ENCODE measurements at places on chromosomes 1 and 21.

GRCh38 chr1:84687714-84688462 is 2.4 kb downstream of the SSX2IP start:
- no peak for DNase-seq

DNA sequence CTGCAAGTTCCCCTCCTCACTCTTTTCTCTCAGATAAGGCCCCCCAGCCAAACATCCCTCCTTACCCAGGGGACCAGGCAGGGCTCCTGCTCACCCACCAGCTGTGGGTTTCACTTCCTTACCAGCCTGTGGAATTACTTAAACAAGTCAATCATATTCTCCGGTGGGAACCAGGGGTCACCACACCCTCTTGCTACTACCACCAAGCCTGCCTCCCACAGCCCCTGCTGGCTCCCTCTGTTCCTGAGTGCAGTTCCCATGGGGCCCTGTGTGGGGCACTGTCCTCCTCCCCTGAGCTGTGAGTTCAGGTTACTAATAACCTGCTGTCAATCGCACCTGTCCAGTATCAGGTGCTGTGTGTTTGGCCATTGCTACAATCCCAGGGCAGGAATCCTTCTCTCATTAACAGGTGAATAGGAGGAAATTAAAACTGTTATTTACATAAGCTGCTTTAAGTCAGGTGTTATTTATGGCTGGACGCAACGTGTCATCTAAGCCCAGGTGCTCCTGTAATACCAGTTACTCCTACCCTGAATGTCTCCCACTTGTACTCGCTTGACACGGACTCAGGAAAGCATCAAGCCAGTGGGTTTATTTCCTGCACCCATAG is 53.1 kb upstream of the LBR start:
- DNase-seq: no peak

GRCh38 chr21:25508364-25508763 is 98.9 kb downstream of the MRPL39 start:
- DNase-seq: no peak

GRCh38 chr1:184854036-184854435 is 99.4 kb upstream of the EDEM3 start:
- no peak for DNase-seq

- DNase-seq: no peak
Observed at GRCh38 chr1:44672254-44672955, 1.9 kb downstream of the TMEM53 start.

DNA sequence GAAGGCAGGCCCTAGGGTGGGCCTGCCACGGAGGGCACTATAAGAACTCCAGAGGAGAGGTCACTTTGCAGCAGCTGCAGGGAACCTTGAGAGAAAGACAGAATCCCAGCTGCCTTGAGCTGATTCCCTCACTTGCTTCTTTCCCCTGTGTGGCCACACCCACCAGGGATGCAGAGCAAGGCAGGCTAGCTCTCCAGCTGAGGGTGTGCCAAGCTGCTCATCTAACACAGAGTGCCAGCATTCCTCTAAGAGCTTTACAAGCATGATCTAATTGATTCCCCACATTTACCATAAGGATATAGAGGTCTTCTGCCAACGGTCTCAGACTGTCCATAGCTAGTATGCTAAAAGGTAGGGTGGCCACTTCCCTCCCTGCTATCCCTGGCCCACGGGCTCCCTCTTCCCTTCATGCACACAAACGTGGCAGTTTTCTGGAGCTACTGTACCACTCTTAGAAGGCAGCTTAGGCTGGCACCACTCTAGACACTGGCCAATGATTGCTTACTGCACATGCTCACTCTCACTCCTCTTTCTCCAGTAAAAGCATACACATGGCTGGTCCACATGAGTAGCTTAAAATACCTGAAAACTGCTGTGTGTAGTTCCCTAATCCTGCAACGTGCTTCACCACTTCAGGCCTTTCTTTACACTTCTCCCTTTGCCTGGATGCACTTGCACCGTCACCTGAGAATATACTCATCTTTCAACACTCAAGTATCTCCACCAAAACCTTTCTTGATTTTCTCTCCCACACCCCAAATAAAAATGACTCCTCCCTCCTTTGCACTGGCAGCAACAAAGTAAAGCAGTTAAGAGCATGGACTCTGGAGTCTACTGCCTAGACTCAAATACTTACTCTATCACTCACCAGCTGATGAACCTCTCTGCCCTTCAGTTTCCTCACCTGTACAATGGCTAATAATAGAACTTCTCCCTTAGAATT is 57.7 kb downstream of the DMAP1 start:
- DNase-seq: no peak

DNA sequence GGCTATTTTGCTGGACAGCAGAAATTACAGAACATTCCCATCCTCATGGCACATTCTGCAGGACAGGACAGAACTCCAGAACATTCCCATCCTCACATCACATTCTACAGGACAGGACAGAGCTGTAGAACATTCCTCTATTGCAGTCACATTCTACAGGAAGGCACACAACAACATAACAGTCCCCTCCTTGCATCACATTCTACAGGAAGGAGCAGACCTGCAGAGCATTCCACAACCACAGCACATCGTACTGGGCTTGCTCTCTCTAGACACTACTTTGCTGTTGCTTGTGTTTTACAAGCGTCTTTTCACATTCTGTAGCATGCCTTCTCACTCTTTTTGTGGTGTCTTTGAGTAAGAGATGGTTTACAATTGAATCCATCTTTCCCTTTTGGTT is 26.8 kb upstream of the ABCB10 start:
- DNase-seq: no peak

DNA sequence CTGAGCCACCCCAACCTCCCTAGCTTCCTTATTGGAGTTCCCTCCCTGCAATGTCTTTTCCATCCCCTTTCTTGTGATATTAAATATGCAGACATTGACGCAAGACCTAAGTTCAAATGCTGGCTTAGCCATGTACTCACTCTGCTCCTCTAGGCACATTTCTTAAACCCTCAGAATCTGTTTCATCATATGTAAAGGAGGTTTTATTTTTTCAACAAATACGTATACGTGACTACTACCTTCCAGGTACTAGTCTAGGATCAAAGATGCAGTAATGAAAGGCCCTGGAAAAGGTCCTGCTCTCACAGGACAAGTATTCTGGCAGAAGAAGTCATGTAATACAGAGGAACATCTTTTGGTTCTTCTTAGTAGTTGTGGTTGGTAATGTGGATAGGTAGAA is 98.6 kb downstream of the SIPA1L2 start:
- no peak for DNase-seq

Measured in C1 segment of cervical spinal cord (tissue), 14 donors.